ENCODE measurements at places on chromosomes 1 and 21.

- DNase-seq = no peak
Measured at GRCh38 chr1:218433744-218434143, 88.6 kb downstream of the TGFB2 start.

DNA sequence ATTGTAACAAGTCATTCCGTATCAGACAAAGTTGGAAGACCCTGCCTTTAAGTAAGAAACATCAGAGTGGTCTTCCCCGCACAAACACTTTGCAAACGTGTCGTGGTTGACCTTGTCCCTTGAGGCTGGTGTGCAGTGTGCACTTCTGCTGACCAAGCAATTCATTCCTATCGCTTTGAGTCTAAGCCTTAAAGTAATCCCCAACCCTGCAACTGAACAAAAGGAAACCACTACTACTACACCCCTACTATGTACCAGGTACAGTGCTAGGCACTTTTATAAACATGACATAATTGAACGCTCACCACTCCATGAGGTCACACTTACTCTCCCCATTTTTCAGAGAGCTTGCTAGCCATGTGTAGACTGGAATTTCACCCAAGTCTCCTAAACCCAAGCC, 10.6 kb downstream of the ITPKB start:
- DNase-seq = no peak

DNA sequence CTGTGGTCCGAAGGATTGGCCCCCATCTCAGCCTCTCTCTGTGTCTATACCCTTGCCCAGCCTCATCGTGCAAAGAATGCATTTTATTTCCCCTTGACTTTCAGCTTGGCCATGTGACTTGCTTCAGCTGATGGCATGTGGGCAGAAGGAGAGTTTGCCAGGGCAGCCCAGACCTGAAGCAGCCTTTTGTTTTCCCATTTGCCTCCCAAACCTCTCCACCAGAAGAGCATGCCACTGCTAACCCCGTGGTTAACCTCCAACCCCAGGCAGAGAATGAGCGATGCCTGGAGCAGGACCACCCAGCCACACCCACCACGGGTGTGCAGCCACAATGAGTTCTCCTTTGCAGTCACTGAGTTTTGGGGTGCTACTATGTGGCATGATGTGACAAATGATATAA, 136.4 kb downstream of the SETD4 start:
- no peak for DNase-seq

GRCh38 chr1:223700942-223701637, 11.2 kb upstream of the CAPN2 start:
- DNase-seq = no peak

- DNase-seq = no peak
Measured at GRCh38 chr21:26565111-26565510, 8.0 kb downstream of the CYYR1 start.

DNA sequence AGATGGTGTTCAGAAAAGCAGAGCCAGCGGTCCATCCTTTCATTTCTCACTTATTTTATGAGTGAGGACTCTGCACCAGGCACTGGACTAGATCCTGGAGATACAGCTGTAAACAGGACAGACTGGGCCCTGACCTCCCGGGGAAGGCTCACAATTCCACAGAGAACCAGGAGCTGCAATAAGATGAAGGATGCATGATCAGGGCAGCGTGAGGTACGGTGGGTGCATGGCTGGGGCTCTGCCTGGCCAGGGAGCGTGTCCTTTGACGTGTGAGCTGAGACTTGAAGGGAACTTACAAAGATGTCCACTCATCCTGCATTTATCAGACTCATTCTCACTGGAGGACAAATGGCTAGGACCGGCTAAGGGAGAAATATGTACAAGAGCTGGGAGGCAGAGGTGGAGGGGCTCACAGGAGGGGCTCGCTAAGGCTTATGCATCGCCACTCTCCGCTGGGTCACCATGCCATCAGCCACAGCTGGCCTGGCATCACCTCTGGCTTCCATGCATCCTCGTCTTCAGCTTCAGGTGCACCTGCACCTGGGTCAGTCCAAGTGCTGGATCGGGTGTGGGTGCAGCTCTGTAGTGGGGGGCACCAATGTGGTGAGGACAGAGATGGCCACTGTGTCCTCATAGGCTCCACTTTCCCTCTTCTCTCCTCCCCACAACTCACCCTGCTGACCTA, 213.9 kb downstream of the TOMM20 start:
- no peak for DNase-seq

GRCh38 chr1:25356848-25357247, 18.7 kb downstream of the TMEM50A start:
- no peak for DNase-seq
